ENCODE measurements at places on chromosomes 7 and 10. TPM values are rescaled to one million over a fixed set of nuclear protein-coding genes. Genes with fewer than 3 reads are reported as not detected.
A peak's percentile ranks its signal among the peaks of the same experiment; 100 is the strongest.

Gene SPACDR
- 1.7 TPM for total RNA-seq

Gene HABP2
- 0.77 TPM for total RNA-seq

Gene SRGN
- 232 TPM for total RNA-seq

Gene MRC1
- total RNA-seq: 529 TPM

GRCh38 chr10:132727411-132727810, 58.5 kb downstream of the NKX6-2 start:
- no peak for DNase-seq
- H3K4me1 ChIP-seq: no peaks in the 10 kb centered on the region
- no peak overlapping the region for H3K4me3 ChIP-seq
- H3K27ac ChIP-seq: no peak overlapping the region
- H3K36me3 ChIP-seq: peaks cover 31% of the 10 kb centered on the region

DNA sequence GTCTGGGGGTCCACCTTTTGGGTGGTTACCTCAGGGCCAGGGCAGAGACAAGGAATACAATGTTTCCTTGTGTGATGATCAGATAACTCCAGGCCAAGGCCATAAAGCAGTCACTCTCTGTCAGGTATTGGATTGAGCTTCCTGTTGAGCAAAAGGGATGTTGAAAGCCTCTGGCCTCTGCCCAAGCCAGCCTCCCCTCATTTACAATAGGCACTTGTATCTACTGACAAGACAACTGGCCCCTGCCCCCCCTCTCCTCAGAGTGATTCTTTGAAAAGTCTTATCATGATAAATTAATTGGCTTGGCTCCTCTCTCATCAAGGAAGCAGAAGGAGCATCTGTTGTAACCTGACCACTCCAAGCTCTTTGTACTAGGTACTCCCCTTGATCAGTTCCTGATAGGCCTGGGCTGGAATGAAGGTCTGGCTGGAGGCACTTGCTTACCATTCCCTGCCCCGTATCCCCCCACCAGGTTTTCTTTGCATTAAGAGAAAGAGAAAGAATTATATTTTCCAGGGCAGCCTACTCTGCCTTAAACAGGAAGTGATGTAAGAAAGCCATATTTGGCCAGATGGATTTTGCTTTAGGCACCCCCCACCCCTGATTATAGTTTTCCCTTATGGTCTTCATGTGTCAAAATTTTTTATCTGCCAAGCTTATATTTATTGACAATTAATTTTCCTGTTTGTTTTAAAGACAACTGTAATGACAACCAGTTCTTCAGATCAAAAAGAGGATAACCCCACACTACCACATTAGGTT, 42.1 kb upstream of the HPS1 start:
- H3K36me3 ChIP-seq: no peaks in the 10 kb centered on the region
- H3K4me3 ChIP-seq: no peak overlapping the region
- no peaks in the 10 kb centered on the region for H3K27me3 ChIP-seq
- no peak for DNase-seq
- no peak overlapping the region for H3K27ac ChIP-seq
- no peaks in the 10 kb centered on the region for H3K4me1 ChIP-seq

DNA sequence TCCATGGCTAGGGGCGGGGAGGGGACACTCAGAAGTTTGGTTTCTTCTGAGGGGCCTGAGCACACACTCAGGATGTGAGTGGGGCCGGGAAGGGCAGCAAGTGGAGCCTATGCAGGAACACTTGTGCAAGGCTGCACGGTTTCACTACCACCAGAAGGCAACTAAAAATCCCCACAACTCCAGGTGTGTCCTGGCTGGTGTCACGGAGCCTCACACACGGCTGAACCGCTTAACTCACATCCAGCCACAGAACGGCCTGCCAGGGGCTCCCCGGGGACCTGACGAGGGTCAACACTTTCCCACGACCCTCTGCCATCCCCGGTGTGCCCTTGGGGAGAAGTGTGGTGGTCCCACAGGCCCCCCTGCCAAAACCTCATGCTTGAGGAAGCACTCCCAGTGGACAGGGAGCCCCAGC, 173.9 kb downstream of the ELFN1 start:
- no peaks in the 10 kb centered on the region for H3K36me3 ChIP-seq
- H3K4me3 ChIP-seq: no peak overlapping the region
- H3K27me3 ChIP-seq: no peaks in the 10 kb centered on the region
- no peak overlapping the region for H3K27ac ChIP-seq

Gene RNF148
- 1.5 TPM for total RNA-seq

DNA sequence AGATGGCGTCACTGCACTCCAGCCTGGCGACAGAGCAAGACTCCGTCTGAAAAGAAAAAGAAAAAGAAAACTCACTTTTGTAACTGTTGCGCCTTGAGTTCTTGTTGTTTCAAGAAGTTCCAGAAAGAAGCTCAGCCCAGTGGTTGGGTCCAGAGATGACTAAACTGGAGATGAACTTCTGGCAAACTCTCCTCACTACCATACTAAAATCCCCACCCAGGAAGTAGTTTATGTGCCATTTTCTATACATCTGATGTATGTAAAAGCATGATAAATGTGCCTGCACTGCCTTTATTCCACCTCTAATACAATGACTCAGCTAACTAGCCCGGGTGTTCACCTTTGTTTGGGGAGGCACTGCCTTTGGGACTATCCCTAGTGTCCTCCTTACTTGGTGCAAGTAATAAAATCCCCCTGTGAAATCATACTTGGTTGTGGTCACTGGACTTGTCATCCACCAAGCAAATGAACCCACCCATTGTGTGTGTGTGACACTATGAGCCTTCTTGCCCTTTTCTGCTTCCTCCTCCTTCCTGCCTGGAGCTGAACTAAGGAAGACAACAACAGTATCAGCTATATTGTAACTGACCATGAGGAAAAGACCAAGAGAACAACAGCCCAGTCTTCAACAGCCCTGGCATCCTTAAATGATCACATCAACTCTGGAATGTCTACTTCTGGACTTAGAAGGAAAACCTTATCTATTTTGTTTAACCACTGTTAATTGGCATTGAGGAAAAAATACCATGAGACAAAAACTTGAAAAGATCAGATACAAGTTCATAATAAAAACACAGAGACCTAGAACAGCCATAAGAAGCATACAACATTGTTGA, 33.6 kb downstream of the JMJD1C start:
- H3K27ac ChIP-seq: no peak overlapping the region
- H3K27me3 ChIP-seq: no peaks in the 10 kb centered on the region
- H3K36me3 ChIP-seq: no peaks in the 10 kb centered on the region
- H3K4me1 ChIP-seq: peaks cover 54% of the 10 kb centered on the region

- no peaks in the 10 kb centered on the region for H3K27me3 ChIP-seq
- DNase-seq: no peak
- H3K4me1 ChIP-seq: no peaks in the 10 kb centered on the region
- H3K27ac ChIP-seq: no peak overlapping the region
Measured at GRCh38 chr10:97017474-97017903, 168.3 kb downstream of the SLIT1 start.

DNA sequence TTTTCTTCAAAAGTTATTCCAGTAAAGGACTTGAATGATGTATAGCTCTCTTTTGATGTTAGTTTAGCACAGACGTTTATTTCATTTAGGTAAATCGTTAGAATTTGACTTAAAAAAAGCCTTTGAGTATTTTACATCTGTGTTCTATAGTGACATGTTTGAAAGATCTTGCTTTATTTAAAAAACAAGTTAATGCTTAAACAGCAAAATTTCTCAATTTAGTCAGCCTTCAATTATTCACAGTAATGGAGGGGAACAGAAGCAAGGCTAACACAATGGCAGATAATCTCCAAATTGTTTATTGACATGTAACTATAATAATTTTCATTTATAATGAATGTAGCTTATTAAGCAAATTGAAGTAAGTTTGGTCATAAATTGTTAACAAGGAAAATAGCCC, 63.5 kb downstream of the MKLN1 start:
- H3K27me3 ChIP-seq: no peaks in the 10 kb centered on the region
- DNase-seq: no peak
- H3K4me1 ChIP-seq: no peaks in the 10 kb centered on the region
- H3K4me3 ChIP-seq: no peak overlapping the region

DNA sequence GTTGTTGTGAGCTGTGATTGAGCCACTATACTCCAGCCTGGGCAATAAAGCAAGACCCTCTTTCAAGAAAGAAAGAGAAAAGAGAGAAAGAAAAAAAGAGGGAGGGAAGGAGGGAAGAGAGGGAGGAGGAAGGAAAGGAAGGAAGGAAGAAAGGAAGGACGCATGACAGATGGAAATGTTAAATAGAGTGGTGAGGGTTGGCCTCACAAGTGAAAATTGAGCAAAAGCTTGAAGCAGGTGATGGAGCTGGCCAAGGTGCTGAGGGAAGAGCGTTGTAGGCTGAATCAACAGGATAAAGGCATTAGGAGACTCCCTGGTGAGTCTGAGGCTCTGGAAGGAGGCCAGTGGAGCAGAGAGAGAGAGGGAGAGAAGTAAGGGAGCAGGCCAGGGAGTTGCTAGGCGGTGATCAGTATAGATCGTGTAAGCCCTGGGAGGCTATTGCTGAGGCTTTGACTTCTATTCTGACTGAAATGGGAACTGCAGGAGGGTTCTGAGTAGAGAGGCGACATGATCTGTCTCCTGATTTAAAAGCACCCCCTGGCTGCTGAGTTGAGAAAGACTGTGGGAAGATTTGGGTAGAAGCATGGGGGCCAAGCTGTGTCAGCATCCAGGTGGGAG, 26.5 kb upstream of the TMEM248 start:
- DNase-seq: no peak
- no peak overlapping the region for H3K4me3 ChIP-seq
- H3K27me3 ChIP-seq: no peaks in the 10 kb centered on the region
- H3K27ac ChIP-seq: no peak overlapping the region
- H3K36me3 ChIP-seq: peaks cover 30% of the 10 kb centered on the region
- H3K4me1 ChIP-seq: no peaks in the 10 kb centered on the region

- H3K4me3 ChIP-seq: peak overlapping the region; percentile 49
- no peak overlapping the region for H3K27ac ChIP-seq
- no peak for DNase-seq
Measured at GRCh38 chr7:87476179-87476557, 688 bp upstream of the ABCB4 start.

DNA sequence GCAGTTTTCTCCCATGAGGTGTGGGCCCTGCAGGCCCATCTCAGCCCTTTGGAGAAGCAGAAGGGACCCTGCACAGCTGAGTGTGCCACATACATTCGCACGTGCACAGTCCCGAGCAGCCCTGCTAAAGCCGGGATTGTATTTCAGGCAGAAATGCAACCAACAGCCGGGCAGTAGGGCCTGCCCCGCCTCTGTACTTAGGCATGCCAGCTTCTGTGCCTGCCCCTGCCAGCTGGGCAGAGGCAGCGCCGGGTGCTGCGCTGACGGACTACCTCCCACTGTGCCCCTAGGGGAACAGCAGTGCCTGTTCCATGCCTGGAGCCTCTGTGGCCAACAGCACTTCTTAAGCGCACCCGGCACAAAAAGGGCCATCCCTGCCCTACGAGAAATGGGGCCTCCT, 170.3 kb downstream of the NEURL1 start:
- H3K27ac ChIP-seq: no peak overlapping the region
- no peak overlapping the region for H3K4me3 ChIP-seq
- peak; percentile 59 for DNase-seq
- H3K27me3 ChIP-seq: no peaks in the 10 kb centered on the region
- peaks cover 56% of the 10 kb centered on the region for H3K4me1 ChIP-seq

Gene FAM25C
- not detected for total RNA-seq

- H3K4me1 ChIP-seq: no peaks in the 10 kb centered on the region
- DNase-seq: no peak
- H3K4me3 ChIP-seq: no peak overlapping the region
- H3K36me3 ChIP-seq: no peaks in the 10 kb centered on the region
- no peaks in the 10 kb centered on the region for H3K27me3 ChIP-seq
Measured at GRCh38 chr10:60209874-60210570, 179.7 kb downstream of the ANK3 start.

GRCh38 chr10:32141018-32141807, 85.0 kb upstream of the KIF5B start:
- no peaks in the 10 kb centered on the region for H3K36me3 ChIP-seq
- no peak overlapping the region for H3K4me3 ChIP-seq
- no peak for DNase-seq
- H3K27me3 ChIP-seq: no peaks in the 10 kb centered on the region

Gene OPN1SW
- not detected for total RNA-seq

DNA sequence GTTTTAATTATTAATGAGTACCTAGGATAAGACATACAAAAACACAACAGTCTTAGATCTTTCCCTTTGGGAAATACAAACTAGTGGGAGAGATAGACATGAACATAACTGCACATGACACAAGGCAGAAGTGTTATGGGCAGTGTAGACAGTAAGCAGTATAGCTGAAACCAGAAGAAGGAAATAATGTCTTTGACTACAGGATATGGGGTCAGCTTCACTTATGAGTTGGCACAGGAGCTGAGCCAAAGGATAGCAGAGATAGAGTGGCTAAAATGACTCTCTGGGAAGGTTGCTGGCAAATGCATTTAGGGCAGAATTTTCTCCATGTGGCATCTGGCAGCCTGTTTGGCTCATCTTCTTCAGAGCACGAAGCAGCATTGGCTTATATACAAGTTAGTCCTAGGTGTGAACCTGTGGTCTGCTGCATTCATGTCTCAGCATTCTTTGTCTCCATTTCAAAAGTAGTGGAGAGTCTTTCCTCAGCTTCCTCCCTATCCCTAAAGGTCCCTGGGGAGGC, 60.3 kb upstream of the FEZF1 start:
- no peak overlapping the region for H3K27ac ChIP-seq
- no peaks in the 10 kb centered on the region for H3K36me3 ChIP-seq
- DNase-seq: no peak
- no peaks in the 10 kb centered on the region for H3K4me1 ChIP-seq
- no peaks in the 10 kb centered on the region for H3K27me3 ChIP-seq
- no peak overlapping the region for H3K4me3 ChIP-seq

DNA sequence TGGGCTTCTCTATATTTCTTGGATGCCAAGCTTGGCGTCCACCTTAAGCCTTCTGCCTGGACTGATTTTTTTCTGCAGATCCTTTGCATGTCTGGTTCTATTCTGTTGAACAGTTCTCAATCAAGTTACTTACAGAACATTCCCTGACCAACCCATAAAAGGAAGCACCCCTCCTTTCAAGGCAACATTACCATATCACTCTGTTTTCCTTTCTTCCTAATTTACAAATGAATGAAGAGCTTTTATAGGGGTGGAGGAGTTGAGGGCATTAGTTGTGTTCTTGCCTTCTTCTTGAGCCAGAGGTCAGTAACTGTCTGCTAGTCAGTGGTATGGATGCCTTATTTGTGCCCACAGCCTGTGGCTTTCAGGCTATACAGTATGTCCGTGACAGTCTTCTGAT, 361.0 kb downstream of the PHTF2 start:
- H3K36me3 ChIP-seq: no peaks in the 10 kb centered on the region
- no peak overlapping the region for H3K27ac ChIP-seq
- DNase-seq: no peak
- no peaks in the 10 kb centered on the region for H3K27me3 ChIP-seq

GRCh38 chr10:43926371-43926770, 277.7 kb upstream of the ZNF32 start:
- no peaks in the 10 kb centered on the region for H3K36me3 ChIP-seq
- no peaks in the 10 kb centered on the region for H3K27me3 ChIP-seq
- no peak for DNase-seq
- no peak overlapping the region for H3K27ac ChIP-seq
- H3K4me1 ChIP-seq: no peaks in the 10 kb centered on the region

Gene CLDN4
- total RNA-seq: 116 TPM

Gene ANKRD2
- total RNA-seq: 0.35 TPM

- no peak overlapping the region for H3K27ac ChIP-seq
- DNase-seq: no peak
- no peaks in the 10 kb centered on the region for H3K36me3 ChIP-seq
- H3K4me1 ChIP-seq: no peaks in the 10 kb centered on the region
- H3K4me3 ChIP-seq: no peak overlapping the region
Measured at GRCh38 chr10:70748801-70749573, 36.2 kb downstream of the TBATA start.
